Activated CD8-positive, alpha-beta T cell treated with anti-CD3 and anti-CD28 coated beads for 36 hours (primary cell): ENCODE measurements at places on chromosomes 3 and 15. TPM values are rescaled to one million over a fixed set of nuclear protein-coding genes. Genes with fewer than 3 reads are reported as not detected.

The IL17RB gene
- total RNA-seq = not detected

The TGM5 gene
- total RNA-seq = 0.11 TPM

The SUSD5 gene
- not detected for total RNA-seq

The GPR156 gene
- not detected for total RNA-seq

The IL5RA gene
- total RNA-seq = not detected

The HRG gene
- not detected for total RNA-seq

The PLAAT1 gene
- not detected for total RNA-seq

The ADAMTS7 gene
- 0.60 TPM for total RNA-seq

The SLC51B gene
- not detected for total RNA-seq

The C2CD4B gene
- total RNA-seq = 0.43 TPM

The FAM174B gene
- total RNA-seq = 3.0 TPM

The CCR8 gene
- 0.56 TPM for total RNA-seq

The DPPA4 gene
- 1.4 TPM for total RNA-seq

The CYFIP1 gene
- 10.4 TPM for total RNA-seq

The ECE2 gene
- not detected for total RNA-seq

The PLSCR4 gene
- total RNA-seq = not detected

The CCR3 gene
- total RNA-seq = not detected

The CSTA gene
- not detected for total RNA-seq

The PRR20G gene
- not detected for total RNA-seq

The NR2E3 gene
- total RNA-seq = not detected

The APOD gene
- not detected for total RNA-seq

The SH3GL3 gene
- not detected for total RNA-seq

The SNTN gene
- total RNA-seq = not detected

The CASR gene
- total RNA-seq = not detected

The SERPINI2 gene
- not detected for total RNA-seq

The HRH1 gene
- total RNA-seq = 0.34 TPM

The CHST13 gene
- total RNA-seq = not detected

The CFAP20DC gene
- 1.4 TPM for total RNA-seq

The GOLGA8T gene
- total RNA-seq = 0.18 TPM

The SPTBN5 gene
- total RNA-seq = 0.14 TPM

The KCNMB2 gene
- not detected for total RNA-seq

The MBD4 gene
- total RNA-seq = 38.9 TPM

The SEMA3F gene
- total RNA-seq = 0.34 TPM

The DNAH1 gene
- 9.2 TPM for total RNA-seq

The MAP6D1 gene
- total RNA-seq = 3.8 TPM

The FAM43A gene
- 3.3 TPM for total RNA-seq

The ATG3 gene
- 58.4 TPM for total RNA-seq

The CCDC54 gene
- not detected for total RNA-seq

The NPRL2 gene
- total RNA-seq = 41.3 TPM

The PYGO1 gene
- total RNA-seq = not detected

The NCKIPSD gene
- 69.7 TPM for total RNA-seq

The ITIH1 gene
- total RNA-seq = not detected

The TRIM42 gene
- not detected for total RNA-seq

The MUSTN1 gene
- total RNA-seq = not detected

The SNX33 gene
- total RNA-seq = 1.8 TPM

The ZNF80 gene
- 1.8 TPM for total RNA-seq

The XYLB gene
- 4.4 TPM for total RNA-seq

The PPIB gene
- total RNA-seq = 227 TPM

The SH2D7 gene
- total RNA-seq = not detected

The PIF1 gene
- total RNA-seq = 50.0 TPM

The AMT gene
- 4.4 TPM for total RNA-seq
